ENCODE measurements at places on chromosomes 3 and 15.

- peak; percentile 9 for DNase-seq
Observed at GRCh38 chr3:129602309-129602708, 4.2 kb downstream of the PLXND1 start.

- peak; percentile 64 for DNase-seq
Observed at GRCh38 chr15:58182460-58183163, 44.4 kb downstream of the AQP9 start.

DNA sequence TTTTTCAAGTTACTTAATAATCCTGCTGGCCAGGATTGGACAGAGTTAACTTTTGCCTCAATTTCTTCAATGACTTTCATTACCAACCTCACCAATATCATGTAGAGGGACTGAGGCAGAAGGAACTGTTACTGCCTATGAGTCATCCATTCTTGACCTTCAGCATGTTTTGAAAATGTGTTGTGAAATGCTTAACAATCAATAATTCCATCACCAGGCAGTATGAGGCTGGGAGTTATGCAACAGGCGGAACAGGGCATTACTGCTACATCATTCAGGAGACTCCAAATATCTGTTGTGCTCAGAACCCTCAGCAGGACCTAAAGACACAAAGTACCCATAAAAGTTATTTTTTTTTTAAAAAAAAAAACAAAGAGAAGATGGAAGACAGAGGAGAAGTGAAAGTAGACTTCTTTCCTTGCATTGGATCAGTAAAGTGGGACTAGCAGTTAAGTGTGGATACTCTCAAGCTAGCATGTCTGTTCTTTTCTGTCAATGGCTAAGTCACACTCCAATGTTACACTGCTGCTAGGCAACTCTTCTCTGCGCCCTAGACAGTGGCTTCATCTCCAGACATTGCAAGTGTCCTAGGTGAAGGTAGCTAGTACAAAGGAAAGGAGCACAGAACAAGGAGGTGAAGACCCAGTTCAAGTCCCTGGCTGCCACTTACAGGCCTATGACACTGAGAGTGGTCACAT is 184.9 kb upstream of the LPP start:
- DNase-seq, result no peak

- DNase-seq, result no peak
Observed at GRCh38 chr15:73286311-73286710, 82.4 kb downstream of the HCN4 start.

DNA sequence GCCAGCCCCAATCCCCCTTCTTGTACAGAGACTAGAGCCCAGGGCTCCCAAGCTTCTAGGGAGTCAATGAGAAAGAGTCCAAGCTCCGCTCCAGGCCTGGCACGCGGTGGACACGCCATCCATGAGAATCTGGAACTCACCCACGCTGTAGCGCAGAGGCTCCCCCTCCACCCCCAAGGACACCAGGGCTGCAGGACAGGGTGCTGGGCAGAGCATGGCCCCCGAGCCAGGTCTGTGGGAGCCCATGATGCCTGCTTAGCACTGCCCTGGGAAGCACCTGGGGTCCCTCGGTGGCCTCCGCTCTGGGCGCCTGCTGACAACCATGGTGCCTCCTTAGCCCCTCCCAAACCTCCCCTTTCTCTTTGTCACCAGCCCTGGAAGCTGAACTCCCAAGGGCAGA is 28.5 kb downstream of the ACSBG1 start:
- DNase-seq, result no peak

DNA sequence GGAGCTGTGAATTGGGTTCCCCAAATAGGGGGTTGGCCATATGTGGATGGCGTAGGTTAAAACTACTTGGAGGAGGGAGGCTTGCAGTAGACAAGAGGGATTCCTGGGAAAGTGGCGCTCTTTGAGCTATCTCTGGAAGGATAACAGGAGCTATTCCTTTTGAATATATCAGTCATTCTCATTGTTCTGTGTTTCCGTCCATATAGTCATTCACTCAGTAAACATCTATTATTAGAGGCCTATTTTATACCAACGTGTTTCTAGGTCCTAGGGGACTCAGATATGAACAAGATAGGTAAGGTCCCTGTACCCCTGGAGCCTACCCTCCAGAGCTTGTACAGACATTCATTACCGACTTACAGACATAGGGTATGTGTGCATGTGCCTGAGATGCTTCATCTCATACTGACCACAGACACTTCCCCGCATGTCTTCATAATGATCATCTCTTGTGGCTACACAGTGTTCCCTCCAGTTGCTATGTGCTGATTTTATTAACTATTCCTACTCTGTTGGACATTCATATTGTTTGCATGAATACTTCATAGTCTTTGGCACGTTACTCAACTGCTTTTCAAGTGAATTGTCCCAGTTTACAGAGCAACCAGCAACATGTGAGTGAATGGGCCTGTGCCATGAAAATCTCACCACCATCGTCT is 55.8 kb upstream of the VILL start:
- no peak for DNase-seq
